ENCODE measurements at places on chromosomes 1 and 21.

GRCh38 chr1:201260648-201261311, 22.5 kb upstream of the PKP1 start:
- DNase-seq, result no peak

DNA sequence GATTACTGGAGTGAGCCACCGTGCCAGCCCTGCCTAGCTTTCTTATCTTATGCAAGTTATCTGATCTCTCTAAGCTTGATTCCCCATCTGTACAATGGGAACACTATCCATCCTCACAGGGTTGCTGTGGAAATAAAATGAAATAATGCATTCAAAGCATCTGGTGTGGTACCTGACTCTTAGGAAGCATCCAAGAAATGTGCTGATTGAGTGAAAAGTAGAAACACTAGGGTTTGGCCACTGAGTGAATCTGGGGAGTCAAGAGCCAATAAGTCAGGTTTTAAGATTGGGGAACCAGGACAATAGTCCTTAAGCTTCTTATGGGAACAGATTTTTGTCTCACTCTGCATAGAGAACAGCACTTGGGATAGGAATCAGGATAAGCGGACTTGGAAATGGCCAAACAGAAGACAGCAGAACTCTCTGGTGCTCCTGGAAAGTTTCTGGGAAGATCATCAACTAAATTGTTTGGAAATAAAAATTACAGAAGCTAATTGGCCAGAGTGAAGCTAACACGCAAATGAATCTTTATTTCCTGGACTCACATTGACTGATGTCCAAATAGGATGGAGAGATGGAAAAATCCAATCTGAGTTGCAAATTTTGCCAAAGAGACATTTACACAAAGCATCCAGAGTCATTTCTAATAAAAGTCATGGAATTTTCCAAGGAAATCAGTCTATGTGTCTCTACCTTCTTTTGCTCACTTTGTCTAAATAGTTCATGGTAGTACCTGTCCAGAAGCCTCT, 3.3 kb downstream of the PAFAH2 start:
- DNase-seq, result no peak

GRCh38 chr21:15204970-15205286, 140.1 kb upstream of the NRIP1 start:
- no peak for DNase-seq

- DNase-seq, result no peak
Measured at GRCh38 chr1:208988811-208989222, 594.7 kb upstream of the CAMK1G start.

- no peak for DNase-seq
Measured at GRCh38 chr1:170729225-170730002, 65.5 kb downstream of the PRRX1 start.

- DNase-seq, result no peak
Measured at GRCh38 chr21:34639882-34640788, 25.2 kb upstream of the RCAN1 start.

- no peak for DNase-seq
Measured at GRCh38 chr1:89723863-89724262, 90.9 kb downstream of the LRRC8C start.

DNA sequence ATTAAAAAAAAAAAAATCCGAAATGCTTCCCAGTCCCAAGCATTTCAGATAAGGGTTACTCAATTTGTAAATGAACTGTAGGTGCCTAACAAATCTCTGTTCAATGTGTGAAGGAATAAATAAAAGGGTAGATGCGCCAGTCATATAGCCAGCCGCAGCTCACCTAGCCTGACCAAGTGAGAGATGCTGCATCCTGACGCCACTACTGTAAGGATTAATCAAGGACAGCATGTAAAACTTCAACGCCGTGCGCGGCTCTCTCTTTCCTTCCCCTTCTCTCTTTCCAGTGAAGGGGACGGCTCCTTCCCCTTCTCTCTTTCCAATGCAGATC, 441 bp downstream of the PPT1 start:
- DNase-seq, result no peak

DNA sequence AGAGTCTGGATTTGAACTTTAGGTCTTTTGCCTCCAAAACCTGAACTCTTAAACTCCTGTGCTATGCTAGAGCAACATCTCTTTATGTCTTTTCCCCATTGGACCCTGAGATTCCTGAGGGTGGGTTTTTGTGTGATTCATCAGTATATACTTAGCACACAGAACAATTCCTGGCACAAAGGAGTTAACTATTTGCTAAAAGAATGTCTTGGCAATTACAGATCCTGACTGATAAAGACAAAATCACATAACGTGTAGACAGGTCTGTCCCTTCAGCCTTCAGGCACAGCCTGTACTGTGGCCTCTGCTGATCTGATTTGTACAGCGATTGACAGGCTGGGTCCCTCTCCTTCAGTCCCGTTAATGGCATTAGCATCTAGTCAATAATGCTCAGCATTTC, 162.4 kb upstream of the BEND5 start:
- no peak for DNase-seq

DNA sequence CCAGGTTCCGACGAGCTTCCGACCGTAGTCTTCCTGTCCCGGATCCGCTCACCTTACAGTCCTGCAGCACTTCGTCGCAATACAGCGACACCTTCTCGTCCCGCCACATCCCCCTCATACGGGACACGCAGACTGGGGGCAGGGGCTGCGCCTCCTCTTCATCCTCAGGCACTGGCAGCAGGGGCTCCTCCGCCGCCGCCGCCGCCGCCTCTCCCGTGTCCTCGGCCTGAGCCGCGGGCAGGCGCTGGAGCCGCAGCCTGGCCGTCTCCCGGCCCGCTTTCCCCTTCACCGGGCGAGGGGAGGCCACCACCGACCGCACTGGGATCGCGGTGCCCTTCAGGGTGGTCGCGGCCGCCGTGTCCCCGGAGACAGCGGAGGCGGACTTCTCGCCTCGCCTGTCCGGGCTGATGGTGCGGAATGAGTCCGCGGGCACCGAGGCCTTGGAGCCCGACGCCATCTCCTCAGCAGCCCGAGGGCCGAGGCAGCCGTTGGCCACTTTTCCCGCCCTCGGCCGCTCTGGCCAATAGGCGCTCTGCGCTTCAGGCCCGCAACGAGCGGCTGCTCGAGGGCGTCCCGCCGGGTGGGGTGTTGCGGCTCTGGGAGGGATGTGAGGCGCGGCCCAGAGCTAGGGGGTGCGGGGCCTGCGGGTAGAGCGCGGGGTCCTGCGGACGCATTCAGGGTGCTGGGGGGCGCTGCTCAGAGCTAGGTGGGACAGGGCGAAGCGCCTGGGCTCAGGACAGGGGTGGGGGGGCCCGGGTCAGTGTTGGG, at the start of gene SHCBP1L:
TSS of gene SHCBP1L (minus strand) at position 490 of the 768 bp plus-strand sequence. CDS start at position 457, 33 bp downstream.
- DNase-seq, result no peak

DNA sequence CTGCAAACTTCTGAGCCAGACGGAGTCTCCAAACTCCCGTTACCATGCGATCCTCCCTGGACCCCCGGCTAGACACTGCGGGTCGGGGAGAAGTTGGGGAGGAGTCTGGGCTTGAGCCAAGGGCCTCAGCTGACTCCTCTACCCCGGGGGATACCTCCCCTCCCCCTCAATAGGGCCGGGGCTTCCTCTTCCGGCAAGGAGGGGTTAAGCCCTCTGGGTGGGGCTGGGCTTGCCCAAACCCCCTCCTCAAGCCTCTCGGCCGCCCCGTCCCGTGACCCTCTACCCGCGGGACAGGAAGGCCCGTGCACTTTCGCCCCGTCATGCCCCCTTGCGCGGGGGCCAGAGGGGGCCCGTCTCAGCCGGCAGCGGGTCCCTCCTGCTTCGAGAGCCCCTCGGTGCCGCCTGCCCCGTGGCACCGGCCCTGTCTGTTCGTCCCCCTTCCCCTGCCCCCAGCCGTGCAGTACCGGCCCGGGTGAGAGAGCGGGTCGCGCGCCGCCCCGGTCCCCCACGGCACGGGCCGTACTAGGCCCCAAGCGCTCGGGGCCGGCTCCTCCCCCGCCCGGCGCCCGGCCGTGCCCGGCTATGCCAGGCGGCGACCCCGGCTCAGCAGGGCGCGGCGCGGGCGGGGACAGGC, 652 bp downstream of the ARL8A start:
- DNase-seq, result no peak

GRCh38 chr1:60390593-60391282, 317.2 kb upstream of the C1orf87 start:
- DNase-seq, result no peak

DNA sequence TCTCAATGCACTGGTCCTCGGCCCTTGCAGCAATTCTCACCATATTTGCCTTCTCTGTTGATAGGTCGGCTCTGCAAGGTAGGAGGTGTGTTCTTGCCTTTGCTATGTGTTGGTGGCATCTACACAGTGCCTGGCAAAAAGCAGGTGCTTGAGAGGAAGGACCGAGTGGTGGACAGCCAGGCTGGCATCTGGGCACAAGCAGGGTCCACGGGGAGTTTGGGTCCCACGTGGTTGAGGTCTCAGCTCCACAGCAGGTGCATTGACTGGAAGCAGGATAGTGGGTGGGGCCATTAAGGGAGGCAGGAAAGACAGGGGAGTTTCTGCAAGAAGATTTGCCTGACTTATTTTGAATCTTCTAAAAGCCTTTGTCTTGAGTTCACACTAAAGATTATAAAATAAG, 81.2 kb upstream of the WNT4 start:
- no peak for DNase-seq

GRCh38 chr1:179831225-179831624, 46.4 kb downstream of the TOR1AIP2 start:
- no peak for DNase-seq

DNA sequence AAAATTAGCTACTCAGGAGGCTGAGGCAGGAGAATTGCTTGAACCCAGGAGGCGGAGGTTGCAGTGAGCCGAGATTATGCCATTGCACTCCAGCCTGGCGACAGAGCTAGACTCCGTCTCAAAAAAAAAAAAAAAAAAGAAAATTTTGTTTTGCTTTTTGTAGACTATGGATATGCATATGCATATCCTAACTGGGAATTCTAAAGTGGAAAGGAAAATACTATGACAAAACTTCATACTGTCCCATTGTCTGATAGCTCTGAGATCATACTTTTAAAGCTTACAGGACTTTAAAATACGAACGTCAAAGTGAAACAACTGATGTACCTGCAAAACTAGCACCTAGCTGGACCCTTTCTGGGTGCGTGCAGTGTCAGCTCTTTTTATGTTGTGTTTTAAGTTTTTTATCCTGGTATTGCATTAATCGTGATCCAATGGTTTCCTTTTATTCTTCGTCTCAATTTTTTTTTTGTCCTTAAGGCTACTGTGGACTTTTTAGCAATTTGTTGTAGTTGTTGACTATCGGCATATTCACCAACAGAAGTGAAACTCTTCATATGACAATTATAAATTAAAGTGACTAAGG, 19.2 kb downstream of the SPRTN start:
- DNase-seq, result no peak

DNA sequence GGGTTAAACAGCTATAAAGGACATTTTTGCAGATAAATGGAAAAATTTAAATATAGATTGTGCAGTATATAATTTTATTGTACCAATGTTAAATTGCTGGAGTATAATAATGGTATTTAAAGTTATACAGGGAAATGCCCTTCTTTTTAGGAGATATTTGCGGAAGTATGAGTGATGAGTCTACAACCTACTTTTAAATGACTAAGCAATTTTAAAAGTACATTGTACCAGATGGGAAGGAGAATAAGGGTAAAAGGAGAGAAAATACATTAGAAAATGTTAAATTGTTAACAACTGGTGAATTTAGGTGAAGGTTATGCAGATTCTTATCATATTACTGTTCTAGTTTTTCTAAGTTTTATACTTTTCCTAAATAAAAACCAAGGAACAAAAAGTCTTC, 91.8 kb downstream of the ZZZ3 start:
- DNase-seq, result no peak

DNA sequence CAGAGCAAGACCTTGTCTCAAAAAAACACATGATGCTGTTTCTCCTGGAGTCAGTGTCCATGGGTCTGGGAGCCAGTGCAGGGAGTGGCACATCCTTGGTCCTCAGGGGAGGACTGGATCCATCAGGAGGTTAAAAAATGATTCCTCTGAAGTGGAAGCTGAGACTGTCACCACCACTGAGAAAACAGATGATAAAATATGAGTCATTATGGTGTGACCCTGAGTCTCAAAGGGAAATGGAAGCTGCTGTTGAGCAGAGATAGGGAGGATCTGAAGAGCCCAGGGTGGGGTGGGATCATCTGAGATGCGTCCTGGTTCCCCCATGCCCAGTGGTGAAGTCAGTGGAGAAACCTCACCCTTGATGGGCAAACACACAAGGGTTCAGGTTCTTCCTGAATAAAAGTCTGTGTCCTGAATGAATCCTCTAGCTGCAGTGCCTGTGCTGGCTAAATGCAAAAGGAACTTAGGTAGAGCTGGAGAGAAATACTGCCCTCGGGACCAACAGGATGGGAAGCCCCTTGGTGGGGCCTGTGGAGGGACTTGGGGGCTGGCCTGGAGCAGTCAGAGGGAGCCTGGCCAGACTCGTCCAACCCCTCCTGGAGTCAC, 61.6 kb upstream of the TENT5B start:
- no peak for DNase-seq

DNA sequence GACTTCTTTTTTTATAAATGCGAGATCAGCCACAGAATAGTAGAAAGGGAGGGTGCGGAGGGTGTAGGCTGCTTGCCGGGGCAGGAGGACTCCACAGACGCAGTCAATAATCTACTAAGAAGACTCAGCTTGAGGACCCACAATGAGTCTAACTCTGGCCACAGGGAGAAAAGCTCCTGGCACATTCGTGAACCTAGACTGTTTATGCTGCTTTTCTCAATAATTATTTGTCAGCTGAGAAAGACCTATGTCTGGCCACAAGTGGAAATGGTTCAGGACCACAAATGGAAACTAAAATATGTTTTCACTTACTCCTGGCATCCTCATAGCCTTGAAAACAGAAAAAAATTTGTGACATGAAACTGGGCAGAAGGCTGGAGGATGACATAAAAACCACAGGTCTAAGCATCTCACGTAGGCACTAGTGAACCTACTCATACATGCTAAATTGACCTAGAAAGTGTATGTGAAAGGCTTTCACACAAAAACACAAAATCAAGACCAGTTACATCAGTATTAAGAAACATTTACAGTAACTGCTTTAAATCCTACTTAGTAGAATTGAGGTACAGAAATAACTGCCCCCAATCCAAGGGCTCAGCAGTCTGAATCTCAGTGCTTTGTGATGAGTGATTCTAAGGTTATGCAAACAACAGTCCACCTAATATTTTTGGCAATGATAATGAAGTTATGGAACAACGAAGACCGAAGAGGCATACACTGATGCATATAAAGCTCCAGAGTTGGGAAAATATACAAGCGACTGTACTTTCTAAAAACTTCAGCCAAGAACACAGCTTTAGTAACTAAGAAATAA, 159.5 kb downstream of the SLC45A1 start:
- DNase-seq, result no peak

DNA sequence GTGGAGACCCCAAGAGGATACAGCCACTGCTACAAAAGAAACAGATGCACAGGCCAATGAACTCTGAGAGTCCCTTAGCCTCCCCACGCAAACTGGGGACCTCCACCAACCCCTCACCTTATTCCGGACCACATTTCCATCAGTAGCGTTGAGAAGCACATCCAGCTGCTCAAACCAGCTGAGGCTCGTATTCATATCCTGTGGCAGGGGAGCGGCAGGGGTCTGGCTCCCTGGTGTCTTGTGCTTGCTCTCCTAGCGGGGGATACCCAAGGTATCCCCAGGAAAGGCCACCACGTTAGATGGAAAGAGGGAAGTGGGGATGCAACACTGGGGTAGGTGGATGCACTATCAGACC, 481 bp downstream of the CCDC163 start:
- no peak for DNase-seq

GRCh38 chr1:73854527-73854926, 343.4 kb downstream of the LRRIQ3 start:
- DNase-seq, result no peak

- no peak for DNase-seq
Measured at GRCh38 chr1:238399558-238399957, 508.8 kb upstream of the ZP4 start.

All from cortex of kidney (tissue), 1 donor.